ENCODE measurements at places on chromosomes 12 and 14. TPM values are rescaled to one million over a fixed set of nuclear protein-coding genes. Genes with fewer than 3 reads are reported as not detected.

DNA sequence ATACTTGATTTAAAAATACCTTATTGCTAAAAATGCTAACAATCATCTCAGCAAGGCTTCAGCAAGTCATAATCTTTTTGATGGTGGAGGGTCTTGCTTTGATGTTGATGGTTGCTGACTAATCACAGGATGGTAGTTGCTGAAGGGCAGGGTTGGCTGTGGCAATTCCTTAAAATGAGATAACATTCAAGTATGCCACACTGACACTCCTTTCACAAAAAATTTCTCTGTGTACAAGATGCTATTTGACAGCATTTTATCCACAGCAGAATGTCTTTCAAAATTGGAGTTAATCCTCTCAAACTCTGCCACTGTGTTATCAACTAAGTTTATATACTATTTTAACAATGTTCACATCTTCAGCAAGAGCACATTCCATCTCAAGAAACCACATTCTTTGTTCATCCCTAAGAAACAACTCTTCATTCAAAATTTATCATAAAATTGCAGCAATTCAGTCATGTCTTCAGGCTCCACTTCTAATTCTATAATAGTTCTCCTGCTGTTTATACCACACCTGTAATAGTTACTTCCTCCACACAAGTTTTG is 16.1 kb downstream of the SCAF11 start:
- ATAC-seq = no peak

- ATAC-seq = peak; percentile 79
Observed at GRCh38 chr14:61561657-61562276, 133.5 kb upstream of the HIF1A start.

- no peak for ATAC-seq
Observed at GRCh38 chr12:11433664-11434063, 38.3 kb upstream of the PRB2 start.

- no peak for ATAC-seq
Observed at GRCh38 chr12:108683906-108684556, 47.3 kb downstream of the CORO1C start.

- no peak for ATAC-seq
Observed at GRCh38 chr12:65368055-65368454, 89.6 kb downstream of the MSRB3 start.

DNA sequence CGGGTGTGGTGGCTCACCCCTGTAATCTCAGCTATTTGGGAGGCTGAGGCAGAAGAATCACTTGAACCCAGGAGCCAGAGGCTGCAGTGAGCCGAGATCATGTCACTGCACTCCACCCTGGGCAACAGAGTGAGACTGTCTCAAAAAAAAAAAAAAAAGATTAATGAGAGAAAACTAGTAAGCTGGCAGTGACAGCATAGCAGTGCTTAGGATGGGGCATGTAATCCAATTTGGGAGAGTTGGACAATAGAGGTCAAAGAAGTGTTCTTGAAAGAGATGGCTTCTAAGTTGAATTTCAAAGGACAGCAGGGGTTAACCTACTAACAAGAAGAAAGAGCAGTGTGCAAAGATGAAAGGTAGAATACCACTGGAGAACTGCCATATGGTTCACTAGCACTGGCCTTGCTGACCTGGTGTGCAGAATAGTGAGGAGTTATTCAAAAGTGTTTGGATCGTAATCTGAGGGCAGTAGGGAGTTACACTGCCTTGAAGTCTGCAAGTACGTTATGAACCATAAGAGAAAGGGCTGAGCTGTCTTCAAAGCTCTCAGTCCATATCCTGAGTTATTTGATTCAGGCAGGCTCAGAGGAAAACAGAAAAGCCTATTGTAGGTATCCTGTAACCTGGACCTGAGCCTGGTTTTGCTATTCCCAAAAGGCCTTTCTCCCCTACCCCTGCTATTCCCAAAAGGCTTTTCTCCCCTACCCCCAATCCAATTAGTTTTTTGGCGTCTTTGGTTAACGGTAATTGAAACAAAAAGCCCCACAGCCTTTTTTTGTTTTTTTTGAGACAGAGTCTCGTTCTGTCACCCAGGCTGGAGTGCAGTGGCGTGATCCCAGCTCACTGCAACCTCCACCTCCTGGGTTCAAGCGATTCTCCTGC is 3.4 kb downstream of the XPOT start:
- ATAC-seq = no peak

DNA sequence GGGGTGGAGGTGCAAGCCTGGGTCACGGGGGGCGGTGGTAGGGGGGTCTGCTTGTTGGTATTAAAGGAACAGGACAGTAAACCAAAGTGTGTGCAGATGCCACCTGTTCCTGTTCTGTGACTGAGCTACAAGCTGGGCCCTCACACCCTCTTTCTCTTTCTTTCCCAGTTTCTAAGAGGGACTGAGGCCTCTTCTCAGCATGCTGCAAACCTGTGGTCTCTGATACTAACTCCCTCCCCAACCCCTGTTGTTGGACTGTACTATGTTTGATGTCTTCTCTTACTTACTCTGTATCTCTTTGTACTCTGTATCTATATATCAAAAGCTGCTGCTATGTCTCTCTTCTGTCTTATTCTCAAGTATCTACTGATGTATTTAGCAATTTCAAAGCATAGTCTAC is 6.9 kb upstream of the PIP4K2C start:
- no peak for ATAC-seq

DNA sequence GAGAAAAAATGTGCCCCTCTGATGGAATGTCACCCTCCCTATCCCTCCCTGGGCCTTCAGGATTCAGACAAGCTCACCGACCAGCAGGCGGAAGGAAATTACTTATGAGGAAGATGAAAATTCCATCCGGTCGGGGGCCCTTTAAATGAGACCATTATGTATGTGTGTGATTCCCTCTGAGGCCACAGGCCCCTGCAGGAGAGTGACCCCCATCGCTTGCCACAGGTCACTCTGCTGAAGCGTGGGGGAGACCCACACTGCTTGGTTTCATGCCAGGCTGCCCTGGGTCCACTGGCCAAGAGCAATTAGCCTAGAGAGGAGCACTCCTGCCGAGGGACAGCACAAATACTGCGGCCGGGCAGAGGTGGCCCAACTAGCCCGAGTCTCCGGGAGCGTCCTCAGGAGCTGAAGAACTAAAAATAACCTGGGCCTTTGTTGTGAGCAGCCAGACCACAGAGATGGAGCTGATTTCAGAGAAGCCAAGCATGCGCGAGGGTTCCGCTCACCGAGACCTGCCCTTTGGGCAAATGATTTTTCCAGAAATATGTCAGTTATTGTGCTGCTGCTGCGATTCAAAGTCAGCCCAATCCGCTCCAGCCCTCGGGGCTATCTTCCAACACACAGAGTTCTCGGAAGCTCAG is 276.4 kb downstream of the DPF3 start:
- no peak for ATAC-seq

DNA sequence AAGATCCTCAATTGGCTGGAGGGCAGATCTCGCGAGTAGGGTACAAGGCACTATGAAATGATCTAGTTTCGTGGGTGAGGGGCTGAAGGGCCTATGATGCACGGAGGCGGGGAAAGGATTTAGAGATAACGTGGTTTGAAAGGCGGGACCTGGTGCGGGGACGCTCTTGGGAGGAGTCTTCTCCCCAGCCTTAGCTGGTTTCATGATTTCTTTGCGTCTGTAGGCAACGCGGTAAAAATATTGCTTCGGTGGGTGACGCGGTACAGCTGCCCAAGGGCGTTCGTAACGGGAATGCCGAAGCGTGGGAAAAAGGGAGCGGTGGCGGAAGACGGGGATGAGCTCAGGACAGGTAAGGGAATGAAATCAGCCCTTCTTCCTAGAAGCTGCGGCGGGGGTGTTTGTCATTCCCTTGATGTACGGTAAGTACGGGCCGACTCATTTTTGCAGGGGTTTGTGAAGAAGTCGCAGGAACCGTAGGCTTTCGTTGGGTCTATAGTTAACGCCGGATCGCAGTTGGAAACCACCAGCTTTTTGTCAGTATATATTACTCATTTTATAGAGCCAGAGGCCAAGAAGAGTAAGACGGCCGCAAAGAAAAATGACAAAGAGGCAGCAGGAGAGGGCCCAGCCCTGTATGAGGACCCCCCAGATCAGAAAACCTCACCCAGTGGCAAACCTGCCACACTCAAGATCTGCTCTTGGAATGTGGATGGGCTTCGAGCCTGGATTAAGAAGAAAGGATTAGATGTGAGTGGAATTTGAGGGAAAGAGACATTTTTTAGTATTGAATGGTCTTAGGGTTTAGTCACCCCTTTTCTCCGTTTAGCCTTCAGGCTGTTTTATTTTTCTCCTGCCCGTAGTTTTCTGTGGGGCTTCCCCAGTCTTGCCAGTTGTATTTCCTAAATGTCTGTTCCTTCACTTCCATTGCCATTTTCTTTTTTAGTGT is 602 bp downstream of the APEX1 start:
- ATAC-seq = peak; percentile 63

The EGLN3 gene
- total RNA-seq = 17.7 TPM

The NTF3 gene
- total RNA-seq = 0.69 TPM

The SLC25A47 gene
- 0.31 TPM for total RNA-seq

The SLCO1C1 gene
- total RNA-seq = 0.72 TPM
